Activated T-cell treated with anti-CD3 and anti-CD28 coated beads for 48 hours (primary cell): ENCODE measurements at places on chromosomes 7 and 10.

GRCh38 chr10:123442901-123443300 lies 223.3 kb upstream of the GPR26 start:
- no peak for DNase-seq

- DNase-seq = no peak
Measured at GRCh38 chr7:2115760-2116447, 116.8 kb downstream of the MAD1L1 start.

- DNase-seq = no peak
Measured at GRCh38 chr10:3031490-3031889, 35.9 kb upstream of the PFKP start.

DNA sequence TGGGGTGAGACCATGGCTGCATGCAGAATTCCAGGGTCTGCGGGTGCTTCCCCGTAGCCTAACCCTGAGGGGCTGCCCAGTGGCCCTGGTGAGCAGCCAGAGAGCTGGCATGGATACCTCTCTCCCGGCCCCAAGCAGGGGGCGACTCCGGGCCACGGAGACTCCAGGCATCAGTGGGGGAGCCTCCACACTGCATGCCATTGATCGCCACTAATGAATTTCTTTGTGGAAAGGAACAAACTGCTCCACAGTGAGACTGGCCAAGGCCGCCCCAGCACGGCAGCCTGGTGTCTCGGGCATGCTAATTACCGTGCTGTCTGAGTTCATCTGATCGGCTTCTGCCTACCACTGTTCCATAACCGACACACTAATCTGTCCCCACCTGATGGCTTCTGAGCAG lies 184.4 kb downstream of the GRID1 start:
- DNase-seq = no peak

DNA sequence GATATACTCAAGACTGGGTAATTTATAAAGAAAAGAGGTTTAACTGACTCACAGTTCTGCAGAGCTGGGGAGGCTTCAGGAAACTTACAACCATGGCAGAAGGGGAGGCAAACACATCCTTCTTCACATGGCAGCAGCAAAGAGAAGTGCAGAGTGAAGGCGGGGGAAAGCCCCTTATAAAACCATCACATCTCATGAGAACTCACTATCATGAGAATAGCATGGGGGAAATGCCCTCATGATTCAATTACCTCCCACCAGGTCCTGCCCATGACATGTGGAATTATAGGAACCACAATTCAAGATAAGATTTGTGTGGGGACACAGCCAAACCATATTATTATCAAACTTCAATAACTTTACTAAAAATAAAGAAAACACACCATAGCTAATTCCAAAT lies 30.4 kb upstream of the JAZF1 start:
- peak; percentile 6 for DNase-seq

DNA sequence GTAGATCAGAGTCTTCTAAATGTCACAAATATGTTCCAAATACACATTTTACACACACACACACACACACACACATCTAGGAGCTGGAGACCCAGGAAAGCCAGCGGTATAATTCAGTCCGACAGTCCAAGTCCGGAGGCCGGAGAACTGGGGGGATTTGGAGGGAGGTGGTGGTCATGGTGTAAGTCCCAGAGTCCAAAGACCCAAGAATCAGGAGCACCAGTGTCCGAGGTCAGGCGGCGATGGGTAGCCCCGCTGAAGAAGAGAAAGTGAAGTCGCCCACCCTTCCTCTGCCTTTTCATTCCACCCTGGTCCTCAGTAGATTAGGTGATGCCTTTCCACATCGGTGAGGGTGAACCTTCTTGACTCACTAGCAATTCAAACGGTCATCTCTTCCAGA lies 154.8 kb downstream of the CAMK1D start:
- no peak for DNase-seq

DNA sequence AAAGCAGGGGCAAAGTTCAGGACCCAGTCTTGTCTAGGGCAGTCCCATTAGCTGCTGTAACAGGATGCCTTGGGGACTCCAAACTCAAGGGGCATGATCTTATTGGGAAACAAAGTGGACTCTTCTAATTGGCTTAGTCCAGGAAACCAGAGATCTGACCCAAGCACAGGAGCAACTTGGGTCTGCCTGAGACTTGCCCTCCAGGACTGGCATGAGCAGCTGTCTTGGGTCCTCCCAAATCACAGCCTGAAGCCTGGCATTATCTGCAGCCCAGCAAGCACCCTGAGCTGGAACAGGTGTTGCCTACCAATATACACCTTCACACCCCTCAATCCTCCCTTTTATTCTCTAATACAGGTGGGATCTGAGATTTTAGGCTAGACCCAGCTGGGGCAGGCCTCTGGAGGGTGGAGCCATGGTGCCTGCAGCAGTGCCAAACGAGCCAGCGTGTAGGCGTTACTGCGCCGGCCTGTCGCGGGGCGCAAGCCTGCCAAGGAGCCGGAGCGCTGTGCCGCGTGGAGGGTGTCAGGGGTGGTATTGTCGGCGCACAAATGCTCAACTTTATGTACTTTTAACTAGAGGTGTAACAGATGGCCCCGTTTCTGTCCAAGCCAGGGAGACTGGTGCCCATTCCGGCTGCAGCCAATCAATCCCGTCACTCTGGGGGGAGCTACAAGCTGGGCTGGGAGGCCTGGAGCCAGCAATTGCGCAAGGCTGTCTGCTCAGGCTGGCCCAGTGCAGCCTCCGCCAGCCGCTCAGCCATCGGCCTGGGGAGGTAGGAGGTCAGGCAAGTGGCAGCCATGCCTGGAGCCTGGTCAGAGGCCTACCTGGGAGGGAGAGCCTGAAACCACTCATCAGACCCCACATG lies 12.8 kb upstream of the LBX1 start:
- no peak for DNase-seq

- no peak for DNase-seq
Measured at GRCh38 chr7:30114536-30115238, 20.1 kb upstream of the MTURN start.

DNA sequence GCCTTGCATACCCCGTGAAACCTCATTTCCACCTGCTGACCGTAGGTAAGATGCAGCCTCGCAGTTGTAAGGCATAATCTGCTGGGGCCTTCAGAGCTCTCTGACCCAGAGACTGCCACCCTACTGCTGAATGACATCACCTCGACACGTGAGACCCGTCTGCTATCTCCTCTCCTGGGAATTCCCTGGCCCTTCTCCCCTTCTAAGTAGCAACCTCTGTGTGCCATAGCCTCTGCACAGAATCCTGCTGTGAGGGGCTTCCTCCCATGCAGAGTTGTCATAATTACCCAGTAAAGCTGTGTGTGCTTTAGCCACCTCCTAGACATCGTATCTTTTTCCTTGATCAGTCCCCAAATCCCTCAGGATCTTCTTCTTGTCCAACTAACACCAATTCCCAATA lies 106.7 kb downstream of the CACNB2 start:
- no peak for DNase-seq

- no peak for DNase-seq
Measured at GRCh38 chr7:52525772-52526341, 509.6 kb upstream of the POM121L12 start.

GRCh38 chr10:71658467-71658745 lies 61.2 kb downstream of the C10orf105 start:
- no peak for DNase-seq

DNA sequence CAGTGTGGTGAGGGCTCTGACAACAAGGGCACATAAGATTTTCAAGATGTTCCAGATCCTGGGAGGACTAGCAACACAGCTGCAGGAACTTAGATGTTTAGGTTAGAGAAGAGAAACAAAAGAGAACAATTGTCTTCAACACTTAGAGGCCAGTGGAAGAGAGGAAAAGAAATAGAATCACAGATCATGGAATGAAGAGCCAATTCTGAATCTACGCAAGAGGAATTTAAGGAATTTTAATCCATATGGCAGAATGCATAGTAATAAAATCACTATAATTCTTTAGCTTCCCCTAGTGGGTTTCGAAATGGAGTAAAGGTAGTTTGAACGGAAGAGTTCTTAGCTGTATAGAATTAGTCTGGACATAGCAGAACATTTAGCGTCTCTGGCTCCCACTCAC lies 114.6 kb upstream of the LRRTM3 start:
- DNase-seq = no peak

DNA sequence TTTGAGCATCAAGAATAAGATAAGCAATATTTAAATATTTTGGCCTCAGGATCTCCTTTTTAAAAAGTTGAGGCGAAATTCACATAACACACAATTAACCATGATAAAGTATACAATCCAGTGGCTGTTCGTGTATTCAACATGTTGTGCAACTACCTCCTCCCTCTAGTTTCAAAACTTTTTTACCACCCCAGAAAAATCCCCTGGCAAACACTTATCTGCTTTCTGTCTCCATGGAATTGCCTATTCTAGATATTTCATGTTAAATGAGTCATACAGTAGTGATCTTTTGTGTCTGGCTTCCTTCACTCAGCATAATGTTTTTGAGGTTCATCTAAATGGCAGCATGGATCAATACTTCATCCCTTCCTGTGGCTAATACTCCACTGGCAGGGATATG lies 31.8 kb upstream of the IL15RA start:
- DNase-seq = no peak

- DNase-seq = no peak
Measured at GRCh38 chr10:78715435-78715834, 353.3 kb upstream of the ZMIZ1 start.

DNA sequence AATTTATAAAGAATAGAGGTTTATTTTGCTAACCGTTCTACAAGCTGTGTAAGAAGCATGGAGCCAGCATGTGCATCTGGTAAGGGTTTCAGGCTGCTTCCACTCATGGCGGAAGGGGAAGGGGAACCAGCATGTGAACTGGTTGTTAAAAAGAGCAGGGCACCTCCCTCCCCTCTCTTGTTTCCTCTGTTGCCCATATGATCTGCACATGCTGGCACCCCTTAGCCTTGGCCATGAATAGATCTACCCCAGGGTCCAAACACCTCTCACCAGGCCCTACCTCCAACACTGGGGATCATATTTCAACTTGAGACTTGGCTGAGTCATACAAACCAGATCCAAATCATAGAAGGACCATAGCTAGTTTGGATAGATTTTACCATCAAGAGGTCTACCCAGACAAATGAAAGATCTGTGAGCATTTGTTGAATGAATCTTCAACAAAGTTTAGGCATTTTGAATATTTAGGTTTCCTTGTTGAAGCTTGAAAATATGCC lies 36.0 kb upstream of the NRP1 start:
- no peak for DNase-seq
